ENCODE measurements at places on chromosomes 4 and X. TPM values are rescaled to one million over a fixed set of nuclear protein-coding genes. Genes with fewer than 3 reads are reported as not detected.

GRCh38 chrX:120477453-120477852 lies 8.4 kb upstream of the LAMP2 start:
- no peak overlapping the region for H3K27ac ChIP-seq
- DNase-seq = no peak
- H3K4me1 ChIP-seq = no peaks in the 10 kb centered on the region
- no peaks in the 10 kb centered on the region for H3K27me3 ChIP-seq

- no peak overlapping the region for H3K4me3 ChIP-seq
- DNase-seq = no peak
- peaks cover 19% of the 10 kb centered on the region for H3K36me3 ChIP-seq
- no peak overlapping the region for H3K27ac ChIP-seq
- H3K4me1 ChIP-seq = peaks cover 77% of the 10 kb centered on the region
Observed at GRCh38 chr4:6938647-6939271, 29.1 kb downstream of the TBC1D14 start.

DNA sequence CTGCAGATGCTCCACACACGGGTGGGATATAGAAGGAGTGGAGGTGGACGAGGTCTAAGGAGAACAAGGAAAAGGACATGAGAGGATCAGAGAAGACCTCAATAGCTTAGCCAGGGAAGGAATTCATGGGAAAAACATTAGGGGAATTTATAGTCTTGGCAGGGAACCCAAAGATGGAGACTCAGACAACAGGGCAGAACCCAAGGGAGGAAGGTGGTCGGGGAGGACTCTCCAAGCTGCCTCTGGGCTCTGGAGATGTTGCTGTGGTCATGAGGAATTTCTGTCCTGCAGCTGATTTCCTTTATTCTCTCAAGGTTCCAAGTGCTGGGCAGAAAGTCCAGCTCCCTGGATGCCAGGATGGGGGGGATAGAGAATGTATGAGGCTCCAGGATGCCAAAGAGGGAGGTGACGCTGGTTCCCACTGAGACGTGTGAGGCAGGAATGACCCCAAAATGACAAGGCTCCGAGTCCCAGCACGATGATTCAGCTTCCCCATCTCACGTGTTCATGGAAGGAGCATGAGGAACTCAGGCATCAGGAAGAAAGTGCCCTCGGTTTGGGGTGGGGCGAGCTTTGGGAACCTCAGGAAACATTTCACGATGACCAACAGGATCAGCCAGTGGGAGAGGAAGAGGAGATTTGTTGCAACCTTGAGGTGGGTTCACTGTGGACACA lies 57.0 kb upstream of the PPP2R3B start:
- peaks cover under 1% of the 10 kb centered on the region for H3K27me3 ChIP-seq
- no peak overlapping the region for H3K4me3 ChIP-seq
- peaks cover 2% of the 10 kb centered on the region for H3K4me1 ChIP-seq
- no peak for DNase-seq

DNA sequence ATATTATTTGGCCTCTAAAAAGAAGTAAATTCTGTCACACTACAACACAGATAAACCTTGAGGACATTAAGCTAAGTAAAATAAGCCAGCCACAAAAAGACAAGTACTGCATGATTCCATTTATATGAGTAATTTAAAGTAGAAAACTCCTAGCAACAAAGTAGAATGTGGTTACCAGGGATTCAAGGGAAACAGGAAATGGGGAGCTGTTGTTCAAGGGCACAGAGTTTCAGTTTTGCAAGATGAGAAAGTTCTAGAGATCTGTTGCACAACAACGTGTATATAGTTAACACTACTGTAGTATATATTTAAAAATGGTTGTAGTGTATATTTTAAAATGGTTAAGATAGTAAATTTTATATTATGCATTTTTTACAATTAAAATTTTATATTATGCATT lies 25.4 kb downstream of the SEC31A start:
- H3K27ac ChIP-seq = peak overlapping the region; percentile 67
- no peaks in the 10 kb centered on the region for H3K27me3 ChIP-seq
- H3K4me3 ChIP-seq = no peak overlapping the region
- peak; percentile 17 for DNase-seq
- H3K36me3 ChIP-seq = peaks cover 48% of the 10 kb centered on the region

MAMLD1 gene
- total RNA-seq = 2.0 TPM

- no peak overlapping the region for H3K4me3 ChIP-seq
- H3K27me3 ChIP-seq = no peaks in the 10 kb centered on the region
- no peak for DNase-seq
Observed at GRCh38 chr4:119207051-119207450, 5.5 kb upstream of the USP53 start.

DSPP gene
- not detected for total RNA-seq

DNA sequence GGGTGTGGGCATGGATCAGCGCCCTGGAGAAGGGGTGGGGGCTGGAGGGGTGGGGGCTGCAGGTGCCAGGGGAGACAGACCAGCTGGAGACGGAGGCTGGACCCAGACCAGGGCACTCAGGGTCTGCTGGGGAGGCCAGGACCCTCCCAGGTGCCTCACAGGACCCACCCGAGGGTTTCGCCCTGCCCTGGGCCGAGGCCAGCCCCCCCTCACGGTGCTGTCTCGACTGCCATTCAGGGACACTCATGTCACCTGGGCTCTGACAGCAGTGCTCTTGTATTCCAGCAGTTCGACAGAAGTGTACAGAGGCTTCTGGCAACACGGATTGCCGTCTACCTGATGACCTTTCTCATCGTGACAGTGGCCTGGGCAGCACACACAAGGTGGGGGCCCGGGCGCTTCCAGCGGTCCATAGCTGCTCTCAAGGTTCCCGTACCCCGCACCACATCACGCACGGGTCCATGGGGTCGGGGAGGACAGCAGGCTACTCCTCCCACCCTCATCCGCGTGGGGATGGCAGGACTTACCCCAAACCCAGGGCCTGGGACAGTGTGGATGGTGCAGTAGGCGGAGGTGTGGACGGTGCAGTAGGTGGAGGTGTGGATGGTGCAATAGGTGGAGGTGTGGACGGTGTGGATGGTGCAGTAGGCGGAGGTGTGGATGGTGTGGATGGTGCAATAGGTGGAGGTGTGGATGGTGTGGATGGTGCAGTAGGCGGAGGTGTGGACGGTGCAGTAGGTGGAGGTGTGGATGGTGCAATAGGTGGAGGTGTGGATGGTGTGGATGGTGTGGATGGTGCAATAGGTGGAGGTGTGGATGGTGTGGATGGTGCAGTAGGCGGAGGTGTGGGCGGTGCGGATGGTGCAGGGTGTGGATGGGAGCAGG lies 18.1 kb downstream of the TMEM175 start:
- peaks cover 3% of the 10 kb centered on the region for H3K36me3 ChIP-seq
- H3K27ac ChIP-seq = no peak overlapping the region
- no peaks in the 10 kb centered on the region for H3K27me3 ChIP-seq
- H3K4me3 ChIP-seq = no peak overlapping the region
- DNase-seq = no peak

PAGE2 gene
- not detected for total RNA-seq

HMX1 gene
- total RNA-seq = not detected

PIR gene
- total RNA-seq = 1.2 TPM

KIF4A gene
- 22.3 TPM for total RNA-seq

DNA sequence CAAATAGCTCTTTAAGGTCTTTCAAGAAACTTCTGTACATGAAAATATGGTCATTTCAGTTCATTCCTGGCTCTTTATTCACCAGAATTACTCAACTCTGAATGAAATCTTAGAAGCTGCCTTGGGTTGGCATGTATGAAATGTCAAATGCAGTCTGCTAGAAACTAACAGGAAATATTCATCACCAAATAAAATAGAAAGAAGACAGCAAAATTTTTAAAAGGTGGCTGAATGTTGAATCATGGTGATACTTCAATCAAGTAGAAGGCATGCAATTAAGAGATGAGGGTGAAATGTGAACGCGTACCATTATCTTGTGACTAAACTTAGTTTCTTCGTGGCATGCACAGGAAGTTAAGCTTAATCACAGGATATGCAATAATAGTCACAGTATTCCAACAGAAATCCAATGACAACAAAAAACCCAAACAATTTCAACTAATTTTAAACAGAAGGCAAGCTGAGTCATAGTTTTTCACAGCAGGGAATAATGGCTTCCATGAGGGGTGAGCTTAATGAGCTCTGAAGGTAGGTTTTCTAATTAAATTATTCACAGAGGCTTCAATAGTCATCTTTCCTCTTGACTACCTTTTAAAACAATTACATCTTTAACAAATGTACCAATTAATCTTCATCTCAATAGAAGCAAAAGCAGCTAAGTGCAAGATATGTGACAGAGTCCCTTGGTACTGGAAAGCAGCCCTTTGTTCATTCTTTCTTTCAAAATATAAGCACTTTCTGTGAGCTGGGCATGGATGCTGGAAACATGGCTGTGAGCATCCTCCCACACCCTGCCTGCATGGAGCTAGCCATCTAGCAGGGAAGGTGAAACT lies 44.5 kb downstream of the SCFD2 start:
- H3K27me3 ChIP-seq = no peaks in the 10 kb centered on the region
- no peak overlapping the region for H3K4me3 ChIP-seq
- H3K36me3 ChIP-seq = peaks cover 16% of the 10 kb centered on the region
- H3K4me1 ChIP-seq = peaks cover 23% of the 10 kb centered on the region
- no peak for DNase-seq
- H3K27ac ChIP-seq = peak overlapping the region; percentile 25

DNA sequence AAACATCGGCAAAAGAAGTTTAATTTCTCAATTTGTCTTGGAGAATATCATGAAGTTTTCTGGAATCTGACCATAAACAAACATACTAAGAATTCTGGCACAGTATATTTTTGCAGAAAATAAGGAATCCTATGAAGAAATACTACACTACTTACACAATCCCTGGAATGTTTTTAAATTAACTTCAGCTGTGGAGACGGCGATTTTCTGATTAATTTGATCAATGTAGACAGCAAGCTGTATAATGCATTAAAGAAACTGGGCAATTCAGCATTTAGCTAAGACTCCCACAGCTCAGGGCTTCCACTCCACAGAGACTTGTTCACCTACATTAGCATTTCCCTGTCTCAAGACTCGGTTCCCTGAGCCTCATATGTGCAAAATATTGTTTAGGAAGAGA lies 12.2 kb downstream of the EGFL6 start:
- H3K27ac ChIP-seq = no peak overlapping the region
- H3K27me3 ChIP-seq = peaks cover 11% of the 10 kb centered on the region
- no peaks in the 10 kb centered on the region for H3K36me3 ChIP-seq
- no peak overlapping the region for H3K4me3 ChIP-seq
- DNase-seq = no peak
- no peaks in the 10 kb centered on the region for H3K4me1 ChIP-seq

- DNase-seq = no peak
- no peaks in the 10 kb centered on the region for H3K36me3 ChIP-seq
- H3K4me3 ChIP-seq = no peak overlapping the region
- no peak overlapping the region for H3K27ac ChIP-seq
- H3K27me3 ChIP-seq = no peaks in the 10 kb centered on the region
- H3K4me1 ChIP-seq = no peaks in the 10 kb centered on the region
Observed at GRCh38 chrX:27968878-27969277, 12.4 kb downstream of the DCAF8L1 start.

DNA sequence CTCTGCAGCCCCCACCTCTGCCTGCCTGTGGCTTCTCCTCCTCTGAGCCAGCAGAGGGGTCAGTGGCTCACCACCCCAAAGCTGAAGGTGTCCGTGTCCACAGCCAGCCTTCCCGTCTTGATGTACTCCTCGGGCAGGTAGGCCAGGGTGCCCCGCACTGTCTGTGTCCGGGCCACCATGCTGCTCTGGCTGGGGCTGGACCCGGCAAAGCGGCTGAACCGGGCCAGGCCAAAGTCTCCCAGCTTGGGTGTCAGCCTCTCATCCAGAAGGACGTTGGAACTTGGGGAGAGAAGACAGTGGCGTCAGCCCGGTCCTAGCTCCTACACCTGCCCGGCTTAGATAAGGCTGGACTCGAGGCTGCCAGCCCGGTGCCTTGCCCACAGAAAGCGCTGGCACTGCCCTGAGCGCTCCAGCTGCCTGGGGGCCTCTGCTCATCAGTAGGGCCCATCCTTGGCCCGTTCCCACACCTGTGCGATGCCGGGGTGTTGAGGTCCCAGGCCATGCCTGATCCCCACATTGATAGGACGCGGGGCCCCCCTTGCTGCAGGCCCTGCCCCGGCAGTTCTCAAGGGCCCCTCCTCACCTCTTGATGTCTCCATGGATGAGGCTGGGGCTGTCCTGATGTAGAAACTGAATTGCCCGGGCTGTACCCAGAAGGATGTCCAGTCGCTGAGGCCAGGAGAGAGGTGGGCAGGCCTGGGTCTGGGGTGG lies 3.2 kb downstream of the IRAK1 start:
- H3K36me3 ChIP-seq = peaks cover 38% of the 10 kb centered on the region
- DNase-seq = no peak
- no peak overlapping the region for H3K4me3 ChIP-seq
- no peaks in the 10 kb centered on the region for H3K27me3 ChIP-seq
